ENCODE measurements at places on chromosomes 6 and 20.

GRCh38 chr20:36352843-36353553 lies 46.9 kb downstream of the DLGAP4 start:
- H3K27ac ChIP-seq: no peak overlapping the region
- no peak overlapping the region for H3K4me3 ChIP-seq
- H3K36me3 ChIP-seq: no peaks in the 10 kb centered on the region
- H3K4me1 ChIP-seq: no peaks in the 10 kb centered on the region

DNA sequence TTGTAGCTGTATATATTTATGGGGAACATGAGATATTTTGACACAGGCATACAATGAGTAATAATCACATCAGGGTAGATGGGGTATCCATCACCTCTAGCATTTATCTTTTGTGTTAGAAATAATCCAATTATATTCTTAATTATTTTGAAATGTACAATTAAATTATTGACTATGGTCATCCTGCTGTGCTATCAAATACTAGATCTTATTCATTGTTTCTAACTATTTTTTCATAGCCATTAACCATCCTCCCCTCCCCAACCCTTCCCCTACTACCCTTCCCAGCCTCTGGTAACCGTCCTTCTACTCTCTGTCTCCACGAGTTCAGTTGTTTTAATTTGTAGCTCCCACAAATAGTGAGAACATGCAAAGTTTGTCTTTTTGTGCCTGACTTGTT lies 28.5 kb downstream of the NKX2-4 start:
- no peaks in the 10 kb centered on the region for H3K27me3 ChIP-seq
- H3K27ac ChIP-seq: no peak overlapping the region
- no peak for DNase-seq
- peaks cover 7% of the 10 kb centered on the region for H3K36me3 ChIP-seq
- no peaks in the 10 kb centered on the region for H3K4me1 ChIP-seq
- no peak overlapping the region for H3K4me3 ChIP-seq

DNA sequence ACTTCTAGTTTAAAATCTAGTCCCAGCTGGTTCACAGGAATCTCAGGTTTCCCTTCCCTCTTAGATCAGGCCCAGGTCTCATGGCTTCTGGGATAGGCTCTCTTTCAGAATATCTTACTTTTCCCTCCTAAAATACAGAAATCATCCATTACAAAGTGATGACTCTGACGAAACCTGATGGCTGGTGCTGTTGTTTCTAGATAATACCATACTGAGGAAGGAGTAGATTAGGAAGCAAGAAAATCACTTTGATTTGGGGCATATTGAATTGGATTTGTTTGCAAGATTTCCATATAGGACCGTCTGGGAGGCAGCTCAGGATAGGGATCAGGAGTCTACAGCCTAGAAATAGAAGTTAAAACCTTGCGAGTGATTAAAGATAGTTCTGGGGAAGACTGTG lies 3.6 kb downstream of the ZKSCAN3 start:
- H3K4me3 ChIP-seq: no peak overlapping the region
- no peaks in the 10 kb centered on the region for H3K27me3 ChIP-seq
- no peaks in the 10 kb centered on the region for H3K4me1 ChIP-seq
- H3K27ac ChIP-seq: no peak overlapping the region

GRCh38 chr20:48616481-48616880 lies 211.3 kb downstream of the PREX1 start:
- no peak overlapping the region for H3K4me3 ChIP-seq
- no peaks in the 10 kb centered on the region for H3K27me3 ChIP-seq
- no peak for DNase-seq
- no peaks in the 10 kb centered on the region for H3K36me3 ChIP-seq

DNA sequence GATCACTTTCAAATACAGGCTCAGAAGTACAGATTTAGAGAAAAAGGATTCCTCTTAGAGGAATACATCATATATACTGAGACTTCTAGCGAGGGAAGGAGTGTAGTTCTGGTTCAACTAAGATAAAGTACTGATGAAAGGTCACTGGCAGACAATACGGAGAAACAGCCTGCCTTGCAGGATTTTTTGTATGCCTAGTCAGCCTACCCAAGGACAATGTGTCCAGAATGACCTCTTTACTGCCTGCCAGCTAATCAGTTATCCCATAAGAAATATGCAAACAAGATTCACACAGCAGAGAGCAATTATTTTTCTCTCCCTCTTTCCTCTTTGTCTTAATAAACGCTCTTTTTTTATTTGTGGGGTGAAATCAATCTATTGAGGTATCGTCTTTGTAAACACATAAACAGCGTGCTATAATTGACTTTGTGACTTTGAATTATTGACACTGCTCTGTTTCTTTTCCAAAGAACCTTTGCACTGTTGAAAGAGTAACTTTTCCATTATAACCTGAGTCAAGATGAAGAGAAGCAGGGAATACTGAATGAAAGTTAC lies 1.4 kb upstream of the TSPYL4 start:
- H3K36me3 ChIP-seq: peaks cover 4% of the 10 kb centered on the region
- no peak overlapping the region for H3K4me3 ChIP-seq

GRCh38 chr20:6726761-6727160 lies 40.7 kb upstream of the BMP2 start:
- DNase-seq: no peak
- H3K4me3 ChIP-seq: no peak overlapping the region
- H3K4me1 ChIP-seq: no peaks in the 10 kb centered on the region
- no peaks in the 10 kb centered on the region for H3K36me3 ChIP-seq
- no peak overlapping the region for H3K27ac ChIP-seq

DNA sequence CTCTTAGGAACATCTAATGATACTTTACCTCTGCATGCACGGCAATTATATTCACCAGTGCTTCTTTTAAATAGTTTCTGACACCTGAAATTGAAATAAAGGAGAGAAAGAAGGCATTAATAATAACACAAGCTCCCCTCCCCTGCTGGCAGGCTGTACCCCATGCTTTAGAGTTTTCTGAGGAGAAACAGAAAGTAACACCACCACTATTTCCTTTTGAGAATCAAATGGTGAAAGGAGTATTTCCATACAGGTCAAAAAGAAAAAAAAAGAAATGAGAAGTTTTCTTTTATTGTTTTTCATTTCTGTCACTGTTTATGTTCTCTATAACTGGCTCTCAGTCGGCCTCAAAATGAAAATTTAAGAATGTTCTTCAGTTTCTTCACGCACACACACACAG lies 108.1 kb downstream of the IRF4 start:
- no peaks in the 10 kb centered on the region for H3K27me3 ChIP-seq
- no peaks in the 10 kb centered on the region for H3K4me1 ChIP-seq
- H3K27ac ChIP-seq: no peak overlapping the region
- H3K4me3 ChIP-seq: no peak overlapping the region

GRCh38 chr20:62367136-62367632 lies at the start of gene LAMA5:
Gene LAMA5, minus strand, starts transcription at chr20:62367312. Its CDS starts 67 bp downstream, at chr20:62367245.
- H3K4me3 ChIP-seq: peak within 1 kb of the TSS; percentile 80
- H3K36me3 ChIP-seq: peaks cover 7% of the 10 kb centered on the region
- H3K27ac ChIP-seq: peak within 1 kb of the TSS; percentile 84
- H3K27me3 ChIP-seq: no peaks in the 10 kb centered on the region

GRCh38 chr20:63940071-63940471 lies 16.1 kb downstream of the UCKL1 start:
- no peak overlapping the region for H3K27ac ChIP-seq
- no peaks in the 10 kb centered on the region for H3K27me3 ChIP-seq
- peaks cover 66% of the 10 kb centered on the region for H3K36me3 ChIP-seq
- H3K4me3 ChIP-seq: peak overlapping the region; percentile 30
- no peak for DNase-seq

GRCh38 chr6:43724354-43724753 lies 36.8 kb upstream of the MRPS18A start:
- H3K4me1 ChIP-seq: no peaks in the 10 kb centered on the region
- no peaks in the 10 kb centered on the region for H3K27me3 ChIP-seq
- DNase-seq: no peak
- H3K36me3 ChIP-seq: no peaks in the 10 kb centered on the region

DNA sequence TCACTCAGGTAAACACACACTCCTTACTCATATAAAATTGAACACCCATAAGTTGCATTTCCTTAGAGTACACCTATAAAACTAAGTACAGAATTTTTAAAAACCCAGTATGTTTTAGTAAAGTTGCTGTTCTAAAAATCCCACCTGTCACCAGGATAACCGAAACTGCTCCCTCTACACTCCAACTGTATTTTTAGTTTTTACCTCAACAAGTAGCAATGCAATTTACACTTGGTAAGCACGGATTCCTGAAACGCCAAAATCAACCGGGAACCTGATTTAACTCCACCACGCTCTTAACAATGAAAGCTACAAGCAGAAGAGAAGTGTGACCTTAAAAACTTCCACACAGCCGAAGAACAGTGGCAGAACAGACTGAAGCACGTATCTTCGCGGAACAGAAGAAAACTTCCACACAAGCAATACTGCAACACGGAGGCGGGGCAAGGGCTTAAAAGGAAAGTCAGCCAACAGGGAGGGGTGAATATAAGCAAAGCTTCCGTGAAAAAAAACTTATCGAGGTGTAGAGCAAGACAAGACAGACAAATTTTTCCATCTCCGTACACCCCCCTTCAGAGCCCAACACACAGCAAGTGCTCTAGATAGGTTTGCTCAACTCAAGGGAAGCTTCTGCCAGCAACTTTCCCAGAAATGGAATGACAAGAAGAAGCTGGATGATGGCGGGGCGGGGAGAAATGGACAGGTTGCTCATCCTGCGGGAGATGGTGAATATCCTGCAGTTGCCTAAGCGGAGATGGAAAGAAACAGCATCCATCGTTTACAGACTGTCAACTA lies 1.4 kb downstream of the STAU1 start:
- no peaks in the 10 kb centered on the region for H3K27me3 ChIP-seq
- no peaks in the 10 kb centered on the region for H3K4me1 ChIP-seq
- peak; percentile 55 for DNase-seq
- no peak overlapping the region for H3K27ac ChIP-seq
- peak overlapping the region; percentile 89 for H3K4me3 ChIP-seq

DNA sequence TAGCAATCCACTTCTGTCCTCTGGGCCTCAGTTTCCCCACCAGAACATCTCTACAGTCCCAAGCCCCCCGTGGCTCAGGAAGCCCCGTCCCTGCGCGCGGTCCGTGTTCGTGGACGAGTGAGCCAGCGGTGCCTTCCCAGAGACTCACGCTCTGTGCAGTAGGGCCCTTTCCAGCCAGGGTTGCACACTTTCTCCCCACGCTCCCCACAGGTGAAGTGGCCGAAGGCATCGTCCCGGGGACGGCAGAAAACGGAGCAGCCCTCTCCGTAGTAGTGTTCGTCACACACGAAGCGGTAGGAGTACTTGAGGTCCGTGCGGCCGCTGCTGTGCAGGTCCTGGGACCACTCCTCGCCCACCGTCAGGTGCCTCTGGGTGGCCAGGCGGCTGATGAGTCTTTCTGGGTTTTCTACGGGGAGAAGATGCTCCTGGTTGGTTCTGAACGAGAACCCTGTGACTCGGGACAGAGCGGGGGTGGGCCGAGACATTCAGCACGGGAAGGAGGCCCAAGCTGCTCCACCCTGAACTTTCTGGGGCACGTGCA lies 2.7 kb downstream of the DLL1 start:
- no peak overlapping the region for H3K4me3 ChIP-seq
- H3K36me3 ChIP-seq: peaks cover 23% of the 10 kb centered on the region
- DNase-seq: no peak
- peaks cover 46% of the 10 kb centered on the region for H3K27me3 ChIP-seq

DNA sequence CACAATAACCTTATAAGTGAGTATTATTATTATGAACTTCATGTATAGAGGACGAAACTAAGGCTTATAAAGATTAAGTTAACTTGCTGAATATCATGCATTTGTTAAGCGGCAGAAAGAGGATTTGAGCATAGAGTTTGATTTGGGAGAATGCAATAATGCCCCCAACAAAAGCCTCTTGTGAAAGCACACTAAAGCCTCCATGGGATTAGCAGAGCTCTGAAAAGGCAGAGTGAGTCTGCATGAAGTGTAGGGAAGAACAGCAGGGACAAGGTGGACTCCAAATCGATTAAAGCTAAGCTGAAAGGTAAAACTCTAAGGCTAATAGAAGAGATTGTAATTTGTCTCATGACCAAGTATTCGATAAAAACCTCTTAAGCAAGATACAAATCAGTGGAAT lies 100.3 kb downstream of the SH3BGRL2 start:
- no peak for DNase-seq
- H3K27ac ChIP-seq: no peak overlapping the region
- no peaks in the 10 kb centered on the region for H3K27me3 ChIP-seq
- H3K36me3 ChIP-seq: no peaks in the 10 kb centered on the region
- H3K4me1 ChIP-seq: no peaks in the 10 kb centered on the region

- no peak for DNase-seq
- peak overlapping the region; percentile 28 for H3K4me3 ChIP-seq
- no peaks in the 10 kb centered on the region for H3K4me1 ChIP-seq
- no peak overlapping the region for H3K27ac ChIP-seq
- no peaks in the 10 kb centered on the region for H3K36me3 ChIP-seq
- H3K27me3 ChIP-seq: no peaks in the 10 kb centered on the region
These were observed 27.4 kb downstream of the SLC22A16 start for GRCh38 chr6:110448846-110449540.

DNA sequence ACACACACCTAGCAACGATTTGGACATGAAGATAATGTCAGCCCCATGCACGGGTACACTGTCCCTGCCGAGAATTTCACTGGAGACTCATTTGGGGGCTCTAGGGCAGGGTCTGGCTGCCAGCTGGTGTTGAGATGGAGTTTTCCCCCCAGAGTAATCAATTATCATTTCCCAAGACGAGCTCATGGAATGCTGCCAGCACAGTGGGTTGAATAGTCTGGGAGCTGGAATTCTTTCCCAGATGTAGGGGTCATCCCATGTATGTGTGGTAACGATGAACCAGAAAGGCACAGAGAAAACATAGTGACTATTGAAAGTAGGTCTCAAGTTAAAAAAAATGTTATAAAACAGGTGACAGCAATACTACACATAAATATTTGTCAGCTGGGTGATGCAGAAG lies 579.9 kb downstream of the MAFB start:
- no peak overlapping the region for H3K4me3 ChIP-seq
- no peaks in the 10 kb centered on the region for H3K27me3 ChIP-seq
- no peak overlapping the region for H3K27ac ChIP-seq
- H3K4me1 ChIP-seq: no peaks in the 10 kb centered on the region
- H3K36me3 ChIP-seq: no peaks in the 10 kb centered on the region

DNA sequence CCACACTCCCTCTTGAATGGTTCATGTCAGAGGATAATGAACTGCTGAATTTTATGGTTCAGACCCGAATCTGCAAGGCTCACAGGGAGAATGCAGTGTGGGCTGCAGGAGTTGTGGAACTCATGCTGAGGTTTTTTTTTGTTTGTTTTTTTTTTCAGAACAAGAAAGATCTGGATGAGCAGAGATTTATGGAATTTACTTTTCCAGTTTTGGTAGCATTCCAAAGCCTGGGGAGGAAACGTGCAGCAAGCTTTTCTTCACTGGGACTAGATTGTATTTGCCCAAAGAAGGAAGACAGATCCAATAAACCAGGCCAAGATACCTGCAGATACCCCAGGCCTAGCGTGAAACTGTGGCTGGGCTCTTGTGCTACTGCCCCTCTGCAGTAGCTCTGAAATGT lies 223.9 kb upstream of the TAB2 start:
- H3K4me1 ChIP-seq: peaks cover 6% of the 10 kb centered on the region

- H3K27ac ChIP-seq: no peak overlapping the region
- peak; percentile 66 for DNase-seq
- H3K27me3 ChIP-seq: no peaks in the 10 kb centered on the region
These were observed 118.3 kb downstream of the RALGAPA2 start for GRCh38 chr20:20594171-20594530.

Measured in trophoblast cell (in vitro differentiated cells and primary cell).